ENCODE measurements at places on chromosomes 2 and 18.

- no peak for DNase-seq
Observed at GRCh38 chr2:126172631-126173184, 483.2 kb upstream of the GYPC start.

DNA sequence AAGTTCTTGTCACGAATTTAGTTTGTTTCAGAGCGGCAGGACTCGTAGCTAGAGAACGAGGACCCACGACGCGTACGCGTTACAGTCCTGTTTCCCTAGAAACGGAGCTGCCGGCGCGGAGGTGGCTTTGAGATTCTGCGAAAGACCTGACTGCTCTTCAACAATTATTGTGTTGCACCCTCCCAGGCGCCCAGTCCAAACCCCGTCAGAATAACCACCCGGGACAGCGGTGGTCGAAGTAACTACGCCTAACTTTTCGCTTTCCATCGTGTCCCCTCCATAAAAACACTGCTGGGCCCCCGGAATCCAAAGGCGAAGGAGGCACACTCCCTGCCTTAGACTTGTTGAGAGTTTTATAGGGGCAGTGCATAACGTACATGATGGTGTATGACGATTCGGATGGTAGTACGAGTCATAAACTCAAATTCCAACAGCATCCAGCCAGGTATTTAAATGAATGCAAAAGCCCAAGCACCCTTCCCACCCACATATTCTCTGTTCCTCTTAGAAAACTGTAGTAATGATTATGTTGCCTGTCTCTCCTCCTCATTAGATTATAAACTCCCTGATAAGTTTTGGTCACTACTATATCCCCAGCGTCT is 651 bp upstream of the STAM2 start:
- DNase-seq: no peak

DNA sequence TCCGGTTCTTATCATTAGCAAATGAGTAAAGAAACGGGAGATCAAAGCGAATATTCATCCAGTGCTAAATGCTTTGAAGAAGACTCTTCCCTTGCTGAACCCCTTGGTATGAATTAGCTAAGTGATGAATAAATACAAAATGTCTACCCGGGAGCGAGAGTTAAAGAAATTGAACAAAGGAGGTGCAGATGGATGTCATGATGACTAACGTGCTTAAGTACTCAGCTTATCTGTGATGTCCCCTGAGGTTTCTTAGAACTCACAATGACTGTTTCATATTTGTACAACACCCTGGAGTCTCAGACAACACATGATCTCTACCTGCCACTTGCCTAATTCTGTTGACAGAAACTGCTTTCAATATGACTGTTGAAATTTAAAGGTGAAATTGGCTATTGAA is 148.5 kb downstream of the TMEM200C start:
- no peak for DNase-seq

DNA sequence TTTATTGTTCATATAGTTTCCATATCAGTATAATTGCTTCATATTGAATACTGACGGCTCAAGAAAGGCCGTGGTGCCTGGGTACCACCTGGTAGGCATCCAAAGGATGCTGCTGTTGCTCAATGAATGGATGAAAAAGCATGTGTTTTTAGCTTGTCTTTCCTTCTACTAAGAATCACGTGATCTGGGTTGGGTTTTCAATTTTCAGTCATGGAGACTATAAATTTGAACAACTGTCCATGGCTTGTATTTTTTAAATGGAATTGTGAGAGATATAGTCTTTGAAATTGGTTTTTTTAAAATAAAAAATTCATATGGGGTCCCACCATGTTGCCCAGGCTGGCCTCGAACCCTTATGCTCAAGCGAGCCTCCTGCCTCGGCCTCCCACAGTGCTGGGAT is 25.3 kb downstream of the EMILIN2 start:
- DNase-seq: no peak

DNA sequence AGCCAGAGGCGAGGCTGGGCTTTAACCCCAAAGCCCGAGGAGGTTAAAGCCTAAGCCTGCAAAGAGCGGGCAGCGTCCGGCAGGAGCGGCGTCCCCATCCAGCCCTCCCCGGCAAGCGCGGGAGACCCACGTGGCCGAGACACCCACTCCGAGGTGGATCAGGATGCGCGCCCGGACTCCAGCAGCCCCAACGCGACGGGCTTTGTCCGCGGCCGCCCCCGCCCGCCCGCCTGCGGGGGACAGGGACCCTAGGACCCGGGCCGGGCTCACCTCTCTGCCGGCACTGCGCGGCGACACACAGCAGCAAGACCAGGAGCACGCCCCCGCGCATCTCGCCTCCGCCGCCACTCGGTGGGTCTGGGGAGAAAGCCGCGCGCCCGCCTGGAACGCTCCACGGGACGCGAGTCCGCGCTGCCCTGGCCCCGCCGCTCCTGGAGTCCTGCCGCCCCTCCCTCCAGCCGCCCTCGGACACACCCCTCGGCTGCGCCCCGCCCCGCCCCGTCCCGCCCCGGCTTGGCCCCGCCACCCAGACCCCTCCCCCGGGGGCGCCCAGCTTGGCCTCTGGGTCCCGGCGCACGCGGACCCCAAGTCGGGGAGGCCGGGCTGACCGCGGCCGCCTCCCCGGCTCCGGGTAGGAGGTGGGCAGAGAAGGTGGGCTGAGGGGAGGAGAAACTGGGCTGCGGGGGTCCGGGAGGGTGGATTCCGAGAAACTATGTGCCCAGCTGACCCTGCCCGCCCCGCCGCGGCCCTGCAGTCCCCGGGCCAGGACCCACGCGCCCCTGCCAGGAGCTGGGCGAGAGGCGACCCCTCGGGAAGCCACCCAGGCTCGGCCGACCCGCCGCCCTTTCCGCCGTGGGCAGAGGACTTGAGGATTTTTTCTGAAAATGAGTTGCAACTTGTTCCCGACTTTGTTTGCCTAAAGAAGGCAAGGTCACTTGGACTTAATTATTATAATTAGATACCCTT is at the start of gene LAMA1:
LAMA1 (minus strand) TSS at position 408 of the 966 bp plus-strand sequence; CDS start at position 331, 77 bp downstream.
- no peak for DNase-seq

- DNase-seq: no peak
Observed at GRCh38 chr18:805755-806110, 6.3 kb downstream of the YES1 start.

- no peak for DNase-seq
Observed at GRCh38 chr2:208982831-208983230, 441.0 kb upstream of the MAP2 start.

DNA sequence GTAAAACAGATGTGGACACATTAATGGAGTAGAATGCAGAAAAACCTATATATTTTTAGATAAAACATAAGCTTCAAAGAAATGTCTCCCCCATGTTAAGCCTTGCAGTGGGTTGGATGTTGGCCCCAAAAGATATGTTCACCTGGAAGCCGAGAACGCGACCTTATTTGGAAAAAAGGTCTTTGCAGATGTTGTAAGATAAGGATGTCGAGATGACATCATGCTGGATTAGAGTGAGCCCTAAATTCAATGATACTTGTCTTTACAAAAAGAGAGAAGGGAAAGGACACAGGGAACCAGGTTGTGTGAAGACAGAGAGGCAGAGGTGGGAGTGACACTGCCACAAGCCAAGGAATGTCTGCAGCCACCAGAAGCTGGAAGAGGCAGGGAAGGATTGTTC is 3.1 kb upstream of the NCK2 start:
- no peak for DNase-seq

GRCh38 chr2:204109681-204110080 is 173.1 kb downstream of the ICOS start:
- DNase-seq: no peak

DNA sequence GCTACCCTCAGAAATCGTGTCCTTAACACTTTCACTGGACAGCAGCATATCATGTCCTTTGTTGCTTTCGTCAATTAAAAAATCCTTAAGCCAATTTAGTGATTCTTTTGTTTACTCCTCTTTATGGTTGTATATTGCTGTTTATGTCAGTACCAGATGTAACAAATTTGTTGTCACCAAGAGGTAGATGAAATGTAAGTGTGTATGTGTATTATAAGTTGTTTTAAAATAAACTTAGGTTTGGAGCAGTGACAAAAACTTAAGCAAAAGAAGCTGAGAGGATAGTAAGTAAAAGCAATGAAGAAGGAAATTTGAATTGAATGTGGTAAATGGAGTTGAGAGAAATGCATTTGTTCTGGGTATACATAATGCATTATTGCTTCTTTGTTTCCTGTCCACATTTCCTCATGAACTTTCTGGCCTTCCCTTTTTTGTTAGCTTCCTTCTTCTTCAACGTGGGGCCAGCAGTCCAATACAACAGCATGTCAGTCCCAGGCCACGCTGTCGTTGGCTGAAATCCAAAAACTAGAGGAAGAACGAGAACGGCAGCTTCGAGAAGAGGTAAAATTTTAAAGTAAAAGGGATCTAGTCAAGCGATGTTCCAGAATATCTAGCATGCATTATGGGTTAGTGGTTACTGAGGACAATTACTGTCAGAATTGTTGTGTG is 30.5 kb upstream of the SNORC start:
- no peak for DNase-seq

DNA sequence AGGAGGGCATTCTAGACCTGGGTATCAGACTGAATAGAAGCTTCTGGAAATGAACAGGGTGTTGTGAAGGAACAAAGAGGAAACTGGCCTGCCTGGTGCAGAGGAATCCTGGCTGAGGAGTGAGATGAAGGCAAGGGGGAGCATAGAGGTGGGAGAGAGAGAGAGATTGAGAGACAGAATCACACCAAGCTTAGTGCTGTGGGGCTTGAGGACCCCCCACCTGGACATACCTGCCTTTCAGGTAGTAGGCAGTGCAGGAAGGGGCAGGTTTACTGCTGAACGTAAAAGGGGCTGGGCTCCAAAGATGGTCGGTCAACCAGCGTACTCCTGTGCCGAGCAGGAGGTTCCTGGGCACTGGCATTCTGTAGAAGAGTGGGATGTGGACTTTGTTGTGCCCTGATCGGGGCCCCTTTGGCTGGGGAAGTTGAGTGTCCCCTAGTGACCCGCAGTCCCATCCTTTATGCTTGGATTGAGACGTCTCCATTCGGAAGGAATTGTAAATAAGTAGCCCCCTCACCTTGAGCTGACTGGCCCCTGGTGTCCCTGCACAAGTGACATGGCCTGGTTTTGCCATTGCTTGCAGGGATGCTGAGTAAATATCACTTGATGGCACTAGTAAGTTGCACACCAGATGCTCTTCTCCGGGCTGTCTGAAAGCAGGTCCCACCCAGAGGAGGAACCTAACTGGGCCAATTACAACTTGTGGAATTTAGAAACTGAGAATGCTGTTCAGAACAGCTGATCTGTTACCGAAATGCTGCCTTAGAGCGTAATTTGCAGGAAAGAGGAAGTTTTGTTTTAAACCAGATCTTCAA is 1.4 kb downstream of the UBE2F start:
- DNase-seq: peak; percentile 35

GRCh38 chr2:121140734-121141133 is 144.3 kb downstream of the TFCP2L1 start:
- DNase-seq: no peak

DNA sequence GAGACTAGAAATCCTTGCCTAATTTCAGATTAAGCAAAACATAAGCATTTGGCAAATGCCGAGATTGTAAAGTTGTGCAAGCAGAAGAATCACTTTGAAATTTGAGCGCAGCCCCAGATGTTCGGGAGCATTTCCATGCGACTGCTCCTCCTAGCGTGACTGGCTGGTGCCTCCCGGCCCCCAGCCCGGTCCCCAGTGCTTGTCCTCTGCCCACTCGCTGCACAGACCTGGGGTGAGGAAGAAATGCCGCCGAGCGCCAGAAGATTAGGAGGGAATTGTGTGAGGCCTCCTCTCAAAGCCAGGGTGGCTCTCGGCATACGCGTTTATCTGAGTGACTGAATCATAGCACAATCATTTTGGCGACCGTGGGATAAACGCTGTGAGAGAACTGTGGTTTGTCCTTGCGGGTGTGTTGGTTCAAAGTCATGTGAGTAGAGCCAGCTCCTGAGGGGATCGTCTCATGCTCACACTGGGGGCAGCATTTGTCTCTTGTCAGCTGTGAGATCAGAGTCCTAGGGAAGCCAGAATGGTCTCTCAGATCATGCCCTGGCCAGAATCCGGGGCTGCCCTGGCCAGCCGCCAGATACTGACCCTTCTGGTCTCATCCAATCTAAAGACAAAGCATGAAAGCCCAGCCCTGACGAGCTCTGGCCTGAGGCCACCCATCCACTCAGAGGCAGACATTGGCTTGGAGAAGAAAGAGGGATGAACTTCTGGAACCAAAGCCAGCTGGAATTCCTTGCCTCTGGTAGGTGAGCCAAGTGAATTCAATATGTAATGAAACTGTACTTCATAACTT is 189.3 kb downstream of the SH3RF3 start:
- DNase-seq: no peak

DNA sequence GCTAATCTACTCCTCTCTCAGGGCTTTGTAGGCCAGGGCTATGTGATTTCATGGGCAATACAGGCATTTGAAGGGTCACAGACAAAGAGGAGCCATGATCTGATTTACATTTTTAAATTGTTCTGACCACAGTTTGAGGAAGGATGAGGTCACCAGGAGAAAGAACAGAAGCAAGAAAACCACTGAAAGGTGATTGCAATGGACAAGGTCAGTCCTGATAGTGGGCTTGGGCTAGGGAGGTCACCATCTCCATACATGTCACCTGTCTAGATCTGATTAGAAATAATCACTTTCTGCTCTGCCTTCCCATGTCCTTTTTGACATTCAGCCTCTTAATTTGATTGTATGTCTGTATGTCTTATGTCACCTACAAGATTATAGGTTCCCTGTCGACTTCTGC is 248.9 kb upstream of the CWC22 start:
- DNase-seq: no peak

GRCh38 chr2:100292022-100292580 is 30.2 kb downstream of the LONRF2 start:
- DNase-seq: peak; percentile 31

- DNase-seq: no peak
Observed at GRCh38 chr18:32911660-32912284, 138.9 kb upstream of the KLHL14 start.

DNA sequence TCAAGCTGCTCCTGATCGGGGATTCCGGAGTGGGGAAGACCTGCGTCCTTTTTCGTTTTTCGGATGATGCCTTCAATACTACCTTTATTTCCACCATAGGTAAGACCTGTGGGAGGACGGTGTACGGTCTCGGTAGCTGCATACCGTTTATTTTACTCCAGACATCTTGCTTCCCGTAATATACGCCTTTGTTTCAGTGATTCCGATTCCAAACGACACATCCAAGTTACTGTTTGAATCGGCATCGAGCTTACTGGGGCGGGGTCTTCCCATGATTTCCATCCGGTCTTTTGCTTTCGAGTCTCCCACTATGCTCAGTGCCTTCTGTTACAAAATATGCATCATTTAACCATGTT is 731 bp downstream of the RAB10 start:
- DNase-seq: no peak

GRCh38 chr18:78540636-78541529 is 438.7 kb upstream of the SALL3 start:
- DNase-seq: no peak

DNA sequence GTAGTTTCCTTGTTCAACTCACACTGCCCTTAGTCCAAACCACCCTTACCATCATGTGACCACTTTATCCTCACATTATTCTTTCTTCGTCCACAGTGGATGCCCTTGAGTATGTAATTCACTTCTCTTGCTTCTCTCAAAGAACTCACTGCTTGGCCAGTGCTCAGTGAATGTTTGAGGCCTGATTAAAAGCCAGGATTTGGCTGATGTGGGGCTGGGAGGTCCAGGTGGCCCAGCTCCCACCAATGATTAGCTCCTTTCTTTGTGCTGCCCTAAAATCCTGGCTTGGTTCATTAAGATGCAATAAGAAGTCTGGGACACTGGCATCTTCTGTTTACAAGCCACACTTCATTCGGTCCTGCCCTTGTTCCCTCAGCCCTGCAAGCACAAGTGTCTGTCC is 97.8 kb upstream of the CELF4 start:
- DNase-seq: no peak

GRCh38 chr2:58182527-58182926 is 58.6 kb downstream of the FANCL start:
- DNase-seq: no peak

All from stimulated activated CD4-positive, alpha-beta T cell treated with anti-CD3 and anti-CD28 coated beads, Interleukin-4, amount 100 ng/mL, for 1 hour (primary cell).